ENCODE measurements at places on chromosomes 4 and X. TPM values are rescaled to one million over a fixed set of nuclear protein-coding genes. Genes with fewer than 3 reads are reported as not detected.

SHROOM3 gene
- polyA plus RNA-seq = 71.0 TPM

GRCh38 chr4:74279716-74280115 is 28.6 kb upstream of the EPGN start:
- no peak for DNase-seq

GRCh38 chrX:31287861-31288260 is 216.0 kb upstream of the FTHL17 start:
- DNase-seq = no peak

GRCh38 chr4:14771094-14771493 is 231.2 kb upstream of the CPEB2 start:
- no peak for DNase-seq

DNA sequence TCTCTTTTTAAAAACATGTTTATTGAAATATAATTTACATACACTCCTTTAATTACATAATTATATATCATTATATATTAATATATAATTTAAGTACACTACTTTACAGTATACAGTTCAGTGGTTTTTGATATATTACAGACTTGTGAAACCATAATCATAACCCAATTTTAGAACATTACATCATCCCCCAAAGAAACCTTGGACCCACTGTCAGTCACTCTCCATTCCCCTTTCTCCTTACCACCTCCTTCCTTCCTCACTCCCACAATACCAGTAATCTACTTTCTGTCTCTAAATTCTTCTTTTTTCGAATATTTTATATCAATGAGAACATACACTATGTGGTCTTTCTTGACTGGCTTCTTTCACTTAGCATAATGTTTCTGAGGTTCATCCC is 17.9 kb upstream of the EXOSC9 start:
- DNase-seq = no peak

DNA sequence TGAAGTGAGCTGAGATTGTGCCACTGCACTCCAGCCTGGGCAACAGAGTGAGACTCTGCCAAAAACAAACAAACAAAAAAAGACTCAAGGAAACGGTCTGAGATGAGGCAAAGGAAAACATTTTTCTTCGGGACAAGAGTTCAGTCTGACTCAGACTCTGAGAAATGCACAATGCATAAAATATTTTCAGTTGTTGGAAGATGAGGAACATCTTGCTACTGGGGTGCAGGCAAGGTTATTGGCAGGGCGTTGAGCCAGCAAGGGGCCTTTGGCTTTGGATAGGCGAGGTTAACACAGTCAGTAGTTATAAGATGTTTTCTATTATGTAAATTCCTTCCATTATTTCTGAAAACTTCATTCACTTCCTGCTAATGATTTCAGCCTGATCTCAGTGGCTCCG is 96.1 kb upstream of the VCX start:
- DNase-seq = no peak

DNA sequence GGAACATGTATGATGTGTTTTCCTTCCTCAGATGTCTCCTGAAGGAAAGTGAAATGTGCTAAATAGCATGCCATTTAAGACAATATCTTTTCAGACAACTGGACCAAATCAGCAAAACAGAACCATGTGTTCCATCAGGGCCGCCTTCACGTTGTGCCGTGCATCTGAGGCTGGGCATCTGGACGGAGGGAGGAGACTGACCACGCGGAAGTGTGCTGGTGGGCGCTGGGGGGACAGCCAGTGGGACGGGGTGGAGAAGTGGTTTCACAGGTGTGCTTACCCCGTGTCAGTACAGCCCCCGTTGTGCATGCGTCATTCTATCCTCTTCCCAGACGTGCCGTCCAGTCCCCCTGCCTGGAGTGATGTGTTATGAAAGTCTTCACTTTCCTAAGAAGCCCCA is 342.1 kb upstream of the FAT1 start:
- DNase-seq = no peak

DNA sequence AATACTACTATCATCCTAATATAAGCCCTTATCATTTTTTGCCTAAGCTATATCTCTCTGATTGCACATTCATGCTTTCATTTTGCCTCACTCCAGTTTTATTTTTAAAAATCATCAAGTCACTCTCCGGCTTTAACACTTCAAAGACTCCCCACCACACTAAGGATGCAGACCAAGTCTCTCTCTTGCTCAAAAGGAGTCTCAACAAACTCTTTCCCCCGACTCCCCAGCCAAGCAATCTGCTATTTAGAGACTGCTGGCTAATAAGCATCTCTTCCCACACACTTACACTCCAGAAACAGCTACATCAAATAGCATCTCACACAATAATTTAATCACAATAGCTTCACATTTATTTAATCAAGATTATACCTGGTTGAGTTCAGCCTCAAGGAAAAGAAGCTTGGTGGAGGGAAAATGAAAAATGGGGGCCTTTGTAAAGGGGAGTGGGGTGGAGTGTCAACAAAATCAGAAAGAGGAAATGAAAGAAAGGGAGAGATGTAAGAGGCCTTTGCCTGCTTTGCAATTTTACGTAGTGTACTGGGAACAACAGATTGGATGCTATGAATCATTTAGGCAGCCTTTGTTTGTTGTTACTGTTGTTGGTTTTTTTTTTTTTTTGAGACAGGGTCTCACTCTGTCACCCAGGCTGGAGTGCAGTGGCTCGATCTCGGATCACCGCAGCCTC is 104.1 kb upstream of the MCF2 start:
- no peak for DNase-seq

All from sigmoid colon (tissue), 7 donors.